ENCODE measurements at places on chromosomes 6 and 20.

DNA sequence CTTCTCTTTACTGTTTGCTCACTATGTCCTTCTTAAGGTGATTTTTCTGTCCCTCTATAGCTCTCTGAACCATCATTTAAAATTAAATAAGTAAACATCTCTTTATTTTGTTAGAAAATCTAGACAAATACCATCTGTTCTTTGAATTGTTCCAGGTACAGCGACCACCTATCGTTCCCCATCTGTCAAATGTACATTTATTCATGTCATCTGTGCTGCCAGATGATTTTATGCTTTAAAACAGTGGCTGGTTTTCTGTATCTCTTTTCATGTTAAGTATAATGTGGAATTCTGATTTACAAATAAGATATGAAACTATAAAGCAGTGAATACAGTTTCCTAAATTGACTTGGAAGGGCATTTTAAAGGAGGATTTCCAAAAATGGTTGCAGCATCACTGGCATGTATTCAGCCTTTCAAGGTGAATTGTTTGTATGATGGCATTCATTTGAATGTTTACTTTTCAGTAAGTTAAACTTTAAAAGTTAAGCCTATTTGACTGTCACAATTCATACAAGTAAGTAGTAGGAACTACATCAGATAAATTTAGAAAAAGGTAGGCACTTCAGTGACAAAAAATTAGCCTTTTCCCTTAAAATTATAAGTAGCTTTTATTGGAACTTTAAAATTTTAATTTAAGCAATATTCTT lies 92.6 kb upstream of the CLVS2 start:
- DNase-seq, result no peak

GRCh38 chr6:32983493-32983848 lies 15.1 kb downstream of the BRD2 start:
- DNase-seq, result no peak

- DNase-seq, result no peak
Observed at GRCh38 chr20:48169650-48170225, 384.5 kb upstream of the SULF2 start.

- no peak for DNase-seq
Observed at GRCh38 chr6:46039646-46040045, 24.0 kb upstream of the CLIC5 start.

GRCh38 chr20:47664744-47665143 lies 120.5 kb downstream of the SULF2 start:
- no peak for DNase-seq

DNA sequence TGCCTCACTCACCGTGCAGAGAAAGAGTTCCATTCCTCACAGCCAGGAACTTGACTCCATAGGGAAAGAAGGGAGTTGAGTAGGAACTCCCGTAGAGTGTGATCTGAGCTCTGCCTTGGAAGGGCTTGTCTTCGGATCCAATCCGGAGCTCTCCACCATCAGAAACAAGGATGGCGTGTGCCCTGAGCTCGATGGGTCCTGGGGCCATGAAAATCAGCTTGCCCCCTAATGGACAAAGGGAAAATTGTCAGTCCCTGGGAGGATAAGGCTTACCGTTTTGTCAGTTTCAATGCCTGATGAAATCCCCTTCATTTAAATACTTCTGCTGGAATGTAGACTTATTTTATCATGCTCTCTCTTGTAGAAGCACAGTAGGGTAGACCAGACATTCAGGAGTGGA lies 153.3 kb downstream of the PKHD1 start:
- peak; percentile 20 for DNase-seq

DNA sequence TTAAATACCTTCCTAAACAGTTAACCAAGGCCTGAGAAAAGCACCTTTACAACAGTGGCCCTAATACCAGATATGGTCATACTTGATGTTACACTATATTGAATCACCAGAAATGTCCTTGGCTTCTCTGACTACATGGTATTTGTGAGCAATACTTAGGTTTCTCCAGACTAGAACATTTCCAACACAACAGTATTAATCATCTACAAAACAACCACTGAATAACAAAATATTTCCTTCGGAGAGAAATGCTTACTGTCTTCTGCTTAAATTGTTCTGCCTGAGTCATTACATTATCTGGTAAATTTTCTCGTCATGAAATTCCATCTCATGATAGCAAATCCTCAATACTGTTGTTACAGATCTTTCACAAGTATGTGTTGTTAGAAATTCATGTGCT lies 252.9 kb upstream of the RUNX2 start:
- no peak for DNase-seq

DNA sequence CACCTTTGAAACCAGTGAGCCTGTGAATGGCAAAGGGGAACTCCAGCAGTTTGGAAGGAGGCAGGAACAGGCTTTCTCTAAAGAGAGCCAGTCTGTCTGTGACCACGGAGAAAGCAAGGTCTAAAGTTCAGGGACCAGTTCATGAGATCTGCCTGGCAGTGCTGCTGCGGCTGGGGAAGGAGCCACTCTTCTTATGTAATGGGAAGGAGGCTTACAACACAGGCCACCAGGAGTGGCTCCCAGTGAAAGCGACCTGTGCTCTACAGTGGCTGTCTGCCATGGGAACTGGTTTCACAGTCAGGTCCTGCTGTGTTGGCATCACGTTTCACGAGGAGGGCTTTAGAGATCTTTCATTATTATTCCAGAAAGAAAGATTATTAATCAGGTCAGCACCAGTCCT lies 291.9 kb upstream of the PRDM1 start:
- no peak for DNase-seq

DNA sequence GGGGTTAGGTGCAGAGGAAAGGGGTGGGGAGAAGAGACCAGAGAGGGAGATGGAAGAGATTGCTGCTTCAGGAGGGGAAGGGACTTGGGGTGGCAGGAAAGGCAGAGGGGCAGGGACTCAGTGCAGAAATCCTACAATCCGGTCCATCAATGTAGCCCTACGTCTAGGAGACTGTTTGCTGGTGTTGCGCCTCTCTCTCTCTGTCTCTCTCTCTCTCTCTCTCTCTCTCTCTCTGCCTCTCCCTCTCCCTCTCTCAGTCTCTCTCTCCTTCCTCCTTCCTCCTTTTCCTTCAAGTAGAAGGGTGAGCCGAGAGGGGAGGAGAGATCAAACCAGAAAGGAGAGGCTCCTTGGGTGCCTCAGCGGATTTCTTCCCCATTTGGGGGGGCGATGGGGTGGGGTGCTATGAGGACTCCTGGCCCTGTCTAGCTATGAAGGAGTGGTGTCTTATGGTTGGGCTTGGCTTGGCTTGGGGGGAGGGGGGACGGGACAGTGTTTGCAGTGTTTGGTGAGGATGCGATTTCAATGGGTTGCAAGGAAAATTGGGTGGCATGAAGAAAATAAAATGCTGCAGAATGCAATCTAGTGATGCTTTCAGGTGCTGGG lies 181.2 kb downstream of the TBXT start:
- DNase-seq, result no peak

DNA sequence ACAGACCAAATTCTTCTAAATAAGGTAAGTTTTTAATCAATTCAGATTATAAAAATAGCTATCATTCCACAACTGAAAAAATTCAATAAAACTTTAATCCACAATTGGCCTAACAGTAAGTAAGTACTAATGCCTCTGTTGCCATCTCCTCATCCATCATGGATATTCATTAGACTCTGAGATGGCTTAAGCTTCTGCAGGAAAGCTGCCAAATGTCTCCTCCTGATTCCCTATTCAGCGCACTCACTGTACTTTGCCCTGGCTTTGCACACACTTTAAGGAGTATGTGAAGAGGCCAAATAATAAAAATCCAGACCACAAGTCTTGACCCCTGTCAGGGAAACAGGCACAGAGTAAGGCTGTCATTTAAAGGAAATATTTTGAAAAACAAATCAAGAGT lies 23.6 kb downstream of the PGM3 start:
- DNase-seq, result no peak

- peak; percentile 20 for DNase-seq
Observed at GRCh38 chr6:145929037-145929633, 35.0 kb downstream of the SHPRH start.

- DNase-seq, result peak; percentile 90
Observed at GRCh38 chr20:19934792-19935491, 82.2 kb upstream of the NAA20 start.

GRCh38 chr6:114172576-114173260 lies 170.1 kb downstream of the HS3ST5 start:
- DNase-seq, result no peak

- no peak for DNase-seq
Observed at GRCh38 chr6:49339096-49339495, 124.0 kb downstream of the MMUT start.

- DNase-seq, result no peak
Observed at GRCh38 chr6:116409756-116410155, 39.0 kb downstream of the DSE start.

DNA sequence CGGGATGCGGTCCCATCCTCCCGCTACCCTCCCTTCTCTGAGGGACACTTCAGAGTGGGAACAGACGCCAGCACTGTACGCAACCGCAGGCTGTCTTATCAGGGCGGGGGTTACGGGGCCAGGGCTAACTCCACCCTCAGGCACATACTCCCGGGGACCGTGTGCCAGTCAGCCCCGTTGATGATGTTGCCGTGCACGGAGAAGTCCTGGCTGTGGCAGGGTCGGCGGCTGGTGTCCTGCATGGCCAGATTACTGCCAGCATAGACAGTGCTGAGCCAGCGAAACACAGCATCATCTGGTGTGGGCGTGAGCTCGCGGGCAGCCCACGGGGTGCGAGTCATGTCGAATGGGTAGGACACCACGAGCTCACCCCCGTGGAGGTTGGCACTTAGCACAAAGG lies 5.0 kb downstream of the CPXM1 start:
- no peak for DNase-seq

DNA sequence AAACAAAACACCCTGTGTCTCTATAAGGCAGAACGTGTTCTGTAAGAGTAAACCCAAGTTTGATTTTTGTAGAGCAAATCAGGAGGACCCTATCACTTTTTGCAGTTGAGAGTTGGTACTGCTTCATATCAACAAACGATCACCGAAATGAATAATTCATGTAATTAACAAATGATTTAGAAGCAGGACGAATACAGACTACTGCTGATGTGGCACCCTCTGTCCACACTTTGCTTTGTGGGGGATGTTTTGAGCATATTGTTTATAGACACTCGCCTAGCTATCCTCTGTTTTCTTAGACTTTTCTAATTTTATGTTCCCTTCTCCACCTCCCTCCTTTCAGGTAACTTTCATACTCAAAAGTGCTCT lies 1.5 kb downstream of the CD2AP start:
- peak; percentile 42 for DNase-seq

DNA sequence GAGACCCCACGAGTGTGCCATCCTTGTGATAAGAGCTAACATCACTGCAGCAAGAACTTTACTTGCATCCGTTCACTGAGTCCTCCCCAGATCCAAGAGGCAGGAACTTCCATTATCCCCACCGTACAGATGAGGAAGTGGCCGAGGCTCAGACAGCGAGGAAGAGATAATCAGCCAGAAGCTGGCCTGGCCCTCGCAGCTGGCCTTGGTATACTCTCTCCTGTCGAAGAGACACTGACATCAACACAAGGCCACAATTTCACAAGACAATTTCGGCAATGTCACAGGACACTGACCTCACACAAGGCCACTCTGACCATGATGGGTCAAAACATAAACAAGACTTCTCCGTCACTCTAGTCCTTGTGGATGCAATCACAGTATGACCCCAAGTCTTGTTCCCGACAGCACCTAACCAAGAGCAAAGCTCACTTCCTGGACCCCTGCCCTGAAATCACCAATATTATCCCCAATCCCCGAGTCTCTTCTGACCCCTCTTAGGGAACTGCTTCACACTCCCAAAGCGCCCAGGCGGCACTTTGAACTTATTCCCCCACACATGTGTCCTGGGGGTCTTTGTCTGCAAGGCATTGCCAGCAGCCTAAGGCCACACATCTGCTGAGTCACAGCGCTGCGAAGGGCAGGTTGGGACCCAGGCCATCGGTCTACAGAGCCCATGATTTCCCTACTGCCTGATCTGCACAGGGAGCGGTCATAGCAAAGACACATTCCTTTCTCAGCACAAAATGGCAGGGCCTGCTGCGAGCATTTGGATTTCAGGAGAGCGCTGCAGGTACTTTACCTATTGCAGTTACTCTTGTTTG lies 14.8 kb upstream of the VAPB start:
- DNase-seq, result no peak

GRCh38 chr6:44696099-44696498 lies 308.6 kb downstream of the CDC5L start:
- DNase-seq, result no peak

DNA sequence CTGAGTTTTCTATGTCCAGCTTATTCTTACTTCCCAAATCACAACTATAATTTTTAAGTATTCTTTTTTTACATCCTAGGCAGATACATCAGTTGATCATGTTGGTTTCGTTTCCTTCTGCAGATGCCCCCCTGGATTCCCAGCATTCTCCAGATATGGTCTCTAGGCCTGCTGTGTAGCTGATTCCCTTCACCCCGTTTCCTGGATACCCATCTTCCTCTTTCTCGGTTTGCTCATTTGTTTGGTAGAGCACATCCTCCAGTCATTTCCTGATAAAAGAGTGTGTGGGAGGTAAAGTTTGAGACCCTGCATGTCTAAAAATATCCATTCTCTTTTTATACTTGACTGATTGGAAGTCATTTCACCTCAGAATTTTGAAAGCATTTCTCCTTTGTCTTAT lies 66.4 kb downstream of the ANKS1A start:
- no peak for DNase-seq

- DNase-seq, result no peak
Observed at GRCh38 chr6:20722455-20722854, 188.2 kb downstream of the CDKAL1 start.

DNA sequence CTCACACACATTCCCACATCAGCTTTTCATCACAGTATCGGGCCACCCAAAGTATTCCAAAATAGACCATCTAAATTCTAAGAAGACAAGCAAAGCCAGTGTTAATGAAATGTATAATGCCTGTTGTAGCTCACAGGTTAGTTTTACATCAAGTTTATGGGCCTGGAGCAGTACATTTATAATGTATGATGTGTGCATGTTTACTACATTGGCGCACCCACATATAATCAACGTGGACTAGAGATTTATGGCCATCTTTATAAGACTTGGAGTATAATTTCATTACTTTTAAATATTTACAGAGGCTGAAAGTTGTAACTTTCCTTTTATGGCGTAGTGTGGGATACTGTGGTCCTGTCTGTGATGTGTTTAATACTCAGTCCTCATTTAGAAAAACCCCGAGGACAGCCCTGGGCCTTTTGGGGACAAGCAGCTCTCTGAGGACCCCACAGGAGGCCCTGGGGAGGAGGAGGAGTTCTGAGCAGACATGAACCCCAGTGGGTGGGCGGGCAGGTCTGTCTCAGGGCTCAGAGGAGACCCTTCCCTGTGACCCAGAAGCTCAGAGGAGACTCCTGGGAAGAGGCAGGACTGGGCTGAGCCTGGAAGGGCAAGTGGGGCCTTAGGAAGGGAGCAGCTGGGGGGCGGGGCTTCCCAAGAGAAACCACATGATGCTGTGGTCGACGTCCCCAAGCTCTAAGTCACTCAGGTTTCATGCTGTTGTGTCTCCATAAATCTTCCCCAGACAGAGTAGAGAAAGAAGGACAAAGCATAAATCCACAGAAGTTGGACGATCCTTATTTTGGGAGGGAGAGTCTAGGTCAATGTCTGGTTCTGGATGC lies 232.1 kb downstream of the PREX1 start:
- no peak for DNase-seq

- DNase-seq, result no peak
Observed at GRCh38 chr6:31157513-31158139, at the start of gene CCHCR1. TSS of gene CCHCR1 (minus strand) at chr6:31157802. CDS start at chr6:31157600, 202 bp downstream.

- DNase-seq, result no peak
Observed at GRCh38 chr20:36418711-36419110, 112.6 kb downstream of the DLGAP4 start.

- no peak for DNase-seq
Observed at GRCh38 chr6:11830105-11830504, 51.5 kb upstream of the ADTRP start.

- DNase-seq, result peak; percentile 89
Observed at GRCh38 chr20:32017711-32018251, 7.5 kb downstream of the CCM2L start.
